ENCODE measurements at places on chromosomes 5 and 9.

DNA sequence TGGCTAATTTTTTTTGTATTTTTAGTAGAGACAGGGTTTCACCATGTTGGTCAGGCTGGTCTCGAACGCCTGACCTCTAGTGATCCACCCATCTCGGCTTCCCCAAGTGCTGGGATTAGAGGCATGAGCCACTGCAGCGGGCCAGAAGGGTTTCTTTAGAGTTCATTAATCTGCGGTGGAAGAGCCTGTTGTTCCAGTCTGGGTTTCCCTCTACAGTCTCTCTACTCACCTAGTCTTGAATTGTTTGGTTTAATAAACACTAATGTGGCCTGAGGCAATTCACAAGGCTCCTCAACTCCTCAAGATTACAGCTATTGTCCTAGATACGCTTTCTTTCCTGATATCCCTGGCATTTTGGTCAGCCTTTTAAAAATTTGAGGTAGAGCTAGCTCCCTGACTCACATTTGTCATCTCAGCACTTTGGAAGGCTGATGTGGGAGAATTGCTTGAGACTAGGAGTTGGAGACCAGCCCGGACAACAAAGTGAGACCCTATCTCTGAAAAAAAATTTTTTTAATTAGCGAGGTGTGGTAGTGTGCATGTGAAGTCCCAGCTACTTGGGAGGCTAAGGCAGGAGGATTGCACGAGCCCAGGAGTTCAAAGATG, 4.6 kb upstream of the SAR1B start:
- no peak for DNase-seq

DNA sequence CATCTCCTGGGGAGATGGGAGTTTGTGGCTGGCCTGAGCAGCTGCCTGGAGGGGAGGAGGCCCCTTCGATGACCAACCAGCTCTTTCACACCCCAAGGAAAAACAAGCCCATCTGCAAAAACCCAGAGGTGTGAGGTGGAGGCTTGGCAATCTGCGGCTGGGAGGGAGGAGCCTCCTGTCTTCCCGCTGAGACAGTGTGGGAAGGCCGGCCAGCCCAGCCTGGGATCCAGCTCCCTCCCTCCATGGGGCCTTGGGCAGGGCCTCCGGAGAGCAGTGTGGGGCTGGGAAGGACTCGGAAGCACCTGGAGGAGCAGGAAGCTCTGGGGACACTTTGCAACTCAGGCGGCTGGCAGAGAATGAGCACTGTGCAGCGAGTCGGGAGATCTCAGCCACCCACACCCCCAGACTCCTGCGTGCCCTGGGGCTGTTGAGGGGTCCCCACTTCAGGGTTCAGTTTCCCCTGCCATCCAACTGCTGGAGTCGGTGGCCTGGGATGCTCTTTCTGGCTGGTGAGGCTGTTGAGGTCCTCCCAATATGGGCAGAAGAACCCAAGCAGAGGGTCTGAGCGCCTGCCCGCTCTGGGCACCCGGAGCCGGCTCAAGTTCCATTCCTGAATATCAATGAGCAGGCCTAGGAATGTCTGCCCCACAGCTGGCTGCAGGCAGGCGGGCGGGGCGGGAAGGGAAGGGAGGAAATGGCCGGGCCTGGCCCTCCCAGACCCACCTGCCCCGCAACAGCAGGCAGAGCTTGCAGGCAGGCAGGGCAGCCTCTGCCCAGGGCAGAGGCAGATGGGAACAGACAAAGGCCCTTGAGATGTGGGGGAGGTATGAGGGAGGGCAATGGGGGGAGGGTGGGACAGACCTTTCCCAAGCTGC, 101.1 kb downstream of the FGF18 start:
- no peak for DNase-seq

GRCh38 chr5:16437977-16438376, 27.6 kb downstream of the ZNF622 start:
- no peak for DNase-seq

DNA sequence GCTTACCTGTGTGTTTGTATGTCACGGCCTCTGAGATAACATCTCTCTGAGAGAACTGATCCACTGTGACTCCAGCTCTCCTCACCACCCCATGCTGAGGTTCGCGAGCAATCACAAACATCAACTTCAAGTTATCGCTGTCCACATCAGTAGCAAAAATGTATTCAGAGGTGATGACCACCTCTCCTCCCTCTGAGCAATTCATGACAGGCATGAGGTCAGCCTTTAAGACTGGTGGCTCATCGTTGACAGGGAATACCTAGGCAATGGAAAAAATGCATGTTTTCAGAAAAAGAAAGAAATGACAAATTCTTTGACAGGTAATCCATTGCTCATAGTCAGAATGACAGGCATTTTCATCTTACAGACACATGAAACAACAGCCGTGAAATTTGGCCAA, 90.3 kb upstream of the CER1 start:
- DNase-seq, result no peak

DNA sequence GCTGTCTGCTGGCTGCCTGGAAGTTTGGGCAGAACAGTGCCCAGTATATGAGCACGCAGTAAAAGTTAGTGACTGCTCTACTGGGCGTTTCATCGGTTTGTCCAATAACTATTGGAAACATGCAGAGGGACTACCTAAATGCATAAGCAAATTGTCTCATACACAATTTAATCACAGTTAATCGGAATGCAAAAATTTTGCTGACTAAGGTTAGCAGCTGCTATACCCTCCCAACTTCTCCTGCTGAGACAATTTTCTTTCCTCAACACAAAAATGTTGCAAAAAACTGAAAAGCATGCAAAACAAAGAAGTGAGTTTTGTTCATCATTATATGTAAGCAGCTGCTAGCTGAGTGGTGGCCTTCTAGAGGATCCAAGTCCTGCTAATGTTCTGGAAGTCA, 327.5 kb downstream of the SEMA5A start:
- no peak for DNase-seq

DNA sequence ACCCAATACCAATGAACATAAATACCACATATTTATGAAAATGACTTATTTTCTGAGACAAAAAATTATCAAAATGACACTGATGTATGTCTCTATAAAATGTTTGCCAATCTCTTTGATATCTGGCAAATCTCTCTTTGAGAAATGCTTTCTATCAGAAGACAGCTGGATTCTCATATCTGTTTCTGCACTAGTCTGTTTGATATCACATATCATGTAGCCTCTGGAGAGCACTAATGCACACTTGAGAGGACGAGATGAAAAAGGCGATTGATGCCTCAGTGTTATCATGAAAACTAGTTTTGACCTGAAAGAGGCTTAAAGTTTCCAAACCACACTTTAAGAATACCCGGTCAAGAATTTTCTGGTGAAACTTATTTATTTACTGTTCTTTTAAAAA, 29.1 kb upstream of the ANKRD55 start:
- DNase-seq, result no peak

DNA sequence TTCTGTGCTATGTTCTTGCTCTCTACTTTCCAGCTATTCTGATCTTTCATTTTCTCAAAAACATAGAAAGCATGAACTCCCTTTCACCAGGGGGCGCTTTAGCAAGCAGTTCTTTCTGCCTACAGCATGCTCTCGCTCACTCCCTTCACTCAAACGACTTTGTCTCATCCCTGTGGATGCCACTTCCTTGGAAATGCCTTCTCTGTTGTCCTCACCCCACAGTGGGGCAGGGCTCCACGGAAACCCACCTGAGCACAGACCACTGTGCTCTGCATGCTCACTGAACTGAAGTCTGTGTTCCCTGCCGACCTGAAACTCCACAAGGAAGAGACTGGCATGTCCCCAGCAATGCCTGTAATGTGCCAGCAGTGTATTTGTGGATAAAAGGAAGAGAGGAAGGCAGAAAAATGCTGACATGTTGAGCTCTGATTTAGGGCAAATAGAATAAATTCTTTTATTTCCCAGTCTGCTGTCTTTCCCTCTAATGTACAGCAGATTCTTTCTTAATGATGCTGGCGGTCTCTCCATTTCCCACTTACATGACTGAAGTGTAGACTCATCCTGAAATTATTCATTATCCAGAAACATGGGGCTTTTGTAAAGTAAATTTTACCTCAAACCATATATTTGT, 4.9 kb upstream of the ROR2 start:
- no peak for DNase-seq

- DNase-seq, result no peak
These were observed 133.9 kb downstream of the FSTL4 start for GRCh38 chr5:133478199-133478985.
